ENCODE measurements at places on chromosomes 5 and 9.
A peak's percentile ranks its signal among the peaks of the same experiment; 100 is the strongest.

- no peak for DNase-seq
Measured at GRCh38 chr9:104227108-104227507, 133.0 kb downstream of the SMC2 start.

GRCh38 chr9:107172160-107172978 lies 110.7 kb upstream of the RAD23B start:
- peak; percentile 36 for DNase-seq

DNA sequence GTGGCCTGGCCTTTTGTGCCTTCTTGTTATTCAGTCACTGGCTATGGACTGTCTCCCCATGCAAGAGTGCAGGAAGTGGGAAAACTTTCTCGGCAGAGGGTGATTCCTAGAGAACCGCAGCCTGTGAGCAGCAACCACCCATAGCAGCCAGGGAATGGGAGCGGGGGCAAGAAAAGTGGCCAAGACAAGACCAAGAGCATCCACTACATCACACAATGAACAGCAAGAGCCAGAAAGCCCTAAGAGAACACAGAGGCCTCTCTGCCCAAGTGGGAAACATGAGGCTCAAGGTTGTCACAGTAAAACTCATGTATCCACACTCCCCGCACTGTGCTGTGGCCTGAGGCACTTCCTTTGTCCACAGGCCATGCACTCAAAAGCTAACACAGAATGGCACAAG lies 129.1 kb upstream of the FSTL4 start:
- DNase-seq: no peak

DNA sequence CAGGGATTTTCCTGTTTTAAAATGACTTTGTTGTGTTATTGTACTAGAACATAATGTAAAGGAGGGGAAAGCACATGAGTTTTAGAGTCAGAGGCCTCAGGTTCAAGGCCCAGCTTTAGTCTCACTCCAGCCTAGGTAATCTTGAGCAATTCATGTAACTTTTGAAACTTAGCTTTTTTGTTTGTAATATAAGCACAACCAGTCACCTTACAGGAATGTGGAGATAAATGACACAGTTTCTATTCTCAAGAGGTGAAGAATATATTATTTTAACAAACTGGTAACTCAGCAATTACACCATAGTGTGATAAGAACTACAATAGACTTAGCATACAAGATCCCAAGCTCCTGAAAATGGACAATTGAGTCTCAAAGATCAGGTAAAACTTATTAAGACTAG lies 51.2 kb downstream of the ADAMTS19 start:
- no peak for DNase-seq

DNA sequence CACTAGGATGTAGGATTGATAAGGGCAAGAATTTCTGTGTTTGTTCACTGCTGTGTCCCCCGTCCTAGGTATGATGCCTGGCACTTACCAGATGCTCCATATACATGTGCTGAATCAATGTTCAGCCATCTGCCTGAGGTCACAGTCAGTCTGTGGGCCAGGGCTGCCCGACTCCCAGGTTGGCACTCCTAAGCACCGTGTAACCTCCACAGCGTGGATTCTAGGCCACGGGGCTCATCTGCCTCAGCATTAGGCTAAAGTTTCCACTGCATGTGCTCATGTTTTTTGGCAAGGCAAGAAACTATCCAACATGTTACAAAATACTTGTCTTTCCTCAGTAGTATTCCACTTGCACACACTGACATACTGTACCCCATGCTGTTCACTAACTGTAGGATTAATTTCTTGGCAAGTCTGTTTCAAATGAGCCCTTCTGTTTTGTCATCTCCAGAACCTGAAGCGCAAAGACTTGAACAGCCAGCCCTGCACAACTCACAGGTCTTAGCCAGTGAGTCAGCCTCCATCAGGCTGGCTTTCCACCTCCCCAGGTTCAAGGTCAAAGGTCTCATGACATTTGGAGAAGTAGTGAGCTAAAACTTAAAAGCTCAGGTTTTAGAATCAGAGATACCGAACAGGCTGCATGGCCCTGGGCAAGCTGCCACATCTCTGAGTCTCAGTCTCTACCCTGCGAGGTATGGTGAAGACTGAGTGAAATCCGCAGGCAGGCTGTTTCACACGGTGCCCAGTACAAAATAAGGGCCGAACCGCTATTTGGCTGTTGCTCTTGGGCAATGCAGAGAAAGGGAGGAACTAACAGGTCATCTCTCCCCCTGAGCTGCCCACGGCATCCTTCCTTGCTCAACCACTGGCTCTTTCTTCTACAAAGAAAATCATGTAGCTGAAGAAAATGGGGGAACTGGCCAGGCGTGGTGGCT lies 7.2 kb downstream of the TOR1A start:
- DNase-seq: no peak

GRCh38 chr9:135513351-135513846 lies 7.8 kb upstream of the LCN1 start:
- DNase-seq: no peak

- no peak for DNase-seq
Measured at GRCh38 chr9:107090218-107090617, 192.9 kb upstream of the RAD23B start.

- DNase-seq: no peak
Measured at GRCh38 chr5:173496129-173496882, 120.1 kb downstream of the BOD1 start.

DNA sequence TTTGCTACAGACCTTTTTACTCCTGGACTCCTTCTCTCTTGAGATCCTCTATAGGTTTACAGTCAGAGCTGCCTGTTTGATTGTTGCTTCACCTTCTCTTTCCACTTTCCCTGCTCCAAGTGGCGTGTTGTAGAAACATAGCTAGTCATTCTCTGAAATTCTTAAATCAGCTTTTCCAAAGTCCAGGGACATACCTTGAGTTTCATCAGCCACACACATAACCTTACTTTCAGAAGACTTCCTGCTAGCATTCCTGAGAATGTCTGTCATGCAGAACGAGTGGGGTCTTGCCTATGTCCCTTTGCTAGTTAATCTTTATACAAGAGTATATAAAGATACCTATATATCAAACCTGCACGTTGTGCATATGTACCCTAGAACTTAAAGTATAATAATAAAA lies 230.3 kb upstream of the ZNF462 start:
- no peak for DNase-seq

DNA sequence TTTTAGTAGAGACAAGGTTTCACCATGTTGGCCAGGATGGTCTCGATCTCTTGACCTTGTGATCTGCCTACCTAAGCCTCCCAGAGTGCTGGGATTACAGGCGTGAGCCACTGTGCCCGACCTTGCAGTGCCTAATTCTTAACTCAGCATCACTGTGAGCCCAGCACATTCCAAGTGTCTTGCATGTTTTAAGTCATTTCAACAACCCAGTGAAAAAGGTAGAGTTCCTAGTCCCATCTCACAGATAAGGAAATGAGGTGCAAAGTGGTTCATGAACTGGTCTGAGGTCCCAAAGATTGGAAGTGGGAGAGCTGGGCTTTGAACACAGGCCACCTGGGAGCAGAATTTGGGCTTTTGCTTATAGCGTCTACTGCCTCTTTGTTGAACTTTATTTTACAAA lies 68.0 kb downstream of the ZNF366 start:
- DNase-seq: no peak

GRCh38 chr5:67639976-67640375 lies 443.4 kb upstream of the CD180 start:
- no peak for DNase-seq

Measured in activated CD4-positive, alpha-beta T cell treated with anti-CD3 and anti-CD28 coated beads for 24 hours (primary cell).